ENCODE measurements at places on chromosomes 5 and 9. TPM values are rescaled to one million over a fixed set of nuclear protein-coding genes. Genes with fewer than 3 reads are reported as not detected.

APBA1 gene
- not detected for polyA plus RNA-seq

OR5C1 gene
- polyA plus RNA-seq, result not detected

NEURL1B gene
- 0.09 TPM for polyA plus RNA-seq

OR1L1 gene
- not detected for polyA plus RNA-seq

SPINK4 gene
- not detected for polyA plus RNA-seq

ROPN1L gene
- 5.8 TPM for polyA plus RNA-seq

DMRT3 gene
- polyA plus RNA-seq, result not detected

ARID3C gene
- polyA plus RNA-seq, result not detected

GLRA1 gene
- polyA plus RNA-seq, result not detected

FST gene
- polyA plus RNA-seq, result not detected

GRCh38 chr9:128689820-128690683, 1.0 kb downstream of the SET start:
- peaks cover 13% of the 10 kb centered on the region for H3K27me3 ChIP-seq
- peak overlapping the region; percentile 97 for H3K4me3 ChIP-seq
- DNase-seq, result peak; percentile 60
- H3K4me1 ChIP-seq, result peaks cover 48% of the 10 kb centered on the region

GRCh38 chr5:151469386-151469785, 22.0 kb downstream of the SLC36A1 start:
- no peaks in the 10 kb centered on the region for H3K4me1 ChIP-seq
- H3K4me3 ChIP-seq, result no peak overlapping the region
- H3K36me3 ChIP-seq, result peaks cover 28% of the 10 kb centered on the region
- no peak overlapping the region for H3K27ac ChIP-seq
- no peak for DNase-seq

GRCh38 chr5:151095341-151096000, 14.6 kb upstream of the TNIP1 start:
- peak overlapping the region; percentile 90 for H3K4me3 ChIP-seq
- H3K27ac ChIP-seq, result peak overlapping the region; percentile 85

GRCh38 chr9:131125038-131125287, 423 bp upstream of the NUP214 start:
- DNase-seq, result no peak
- H3K4me1 ChIP-seq, result peaks cover 28% of the 10 kb centered on the region
- H3K27ac ChIP-seq, result peak overlapping the region; percentile 99
- peak overlapping the region; percentile 99 for H3K4me3 ChIP-seq
- H3K36me3 ChIP-seq, result peaks cover 3% of the 10 kb centered on the region

GRCh38 chr5:160087199-160087598, 32.1 kb downstream of the PWWP2A start:
- no peaks in the 10 kb centered on the region for H3K27me3 ChIP-seq
- no peak overlapping the region for H3K27ac ChIP-seq
- H3K4me3 ChIP-seq, result no peak overlapping the region

DNA sequence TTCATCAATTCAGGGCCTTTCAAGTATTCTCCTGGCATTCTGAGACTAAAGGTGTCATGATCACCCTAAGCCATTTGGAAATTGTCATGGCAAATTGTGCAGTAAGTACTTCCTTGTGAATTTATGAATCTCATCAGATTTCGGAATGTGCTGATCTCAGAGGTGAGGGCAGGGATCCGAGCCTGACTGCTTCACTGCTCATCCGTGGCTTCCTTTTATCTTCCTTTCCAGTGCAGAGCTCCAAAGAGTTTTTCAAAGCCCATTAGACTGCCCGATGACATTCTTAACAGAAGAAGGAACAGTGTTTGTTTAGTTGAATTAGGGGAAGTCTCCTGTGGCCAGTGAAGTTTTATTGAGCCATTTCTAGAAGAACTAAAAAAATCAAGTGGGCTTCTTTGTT, 182.8 kb upstream of the GDNF start:
- no peaks in the 10 kb centered on the region for H3K4me1 ChIP-seq
- H3K36me3 ChIP-seq, result no peaks in the 10 kb centered on the region
- H3K27me3 ChIP-seq, result peaks cover 7% of the 10 kb centered on the region
- no peak overlapping the region for H3K27ac ChIP-seq
- no peak overlapping the region for H3K4me3 ChIP-seq
- no peak for DNase-seq

GRCh38 chr9:93223260-93224180, 39.6 kb downstream of the WNK2 start:
- DNase-seq, result no peak
- H3K4me1 ChIP-seq, result no peaks in the 10 kb centered on the region
- H3K27ac ChIP-seq, result no peak overlapping the region
- no peaks in the 10 kb centered on the region for H3K36me3 ChIP-seq
- no peak overlapping the region for H3K4me3 ChIP-seq
- H3K27me3 ChIP-seq, result peaks cover 10% of the 10 kb centered on the region

GRCh38 chr9:136903041-136903554, 16.8 kb downstream of the TRAF2 start:
- H3K27me3 ChIP-seq, result no peaks in the 10 kb centered on the region
- H3K27ac ChIP-seq, result peak overlapping the region; percentile 76
- no peak overlapping the region for H3K4me3 ChIP-seq

DNA sequence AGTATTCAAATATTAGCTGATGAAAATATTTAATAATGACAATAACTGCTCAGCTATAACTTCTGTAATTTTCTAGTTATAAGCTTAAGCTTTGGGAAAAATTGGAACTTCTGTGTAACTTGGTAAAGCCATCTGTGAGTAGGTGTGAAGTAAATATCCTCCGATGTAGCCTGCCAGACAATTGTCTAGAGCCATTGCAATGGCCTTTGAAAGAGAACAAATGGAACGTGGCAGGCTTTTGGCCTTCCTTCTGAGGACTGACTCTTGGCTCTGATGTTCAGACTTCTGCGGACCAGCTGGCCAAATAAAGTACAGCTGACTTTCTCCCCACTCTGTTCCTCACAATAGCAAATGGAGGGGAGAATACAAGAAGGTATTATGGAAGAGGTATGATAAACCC, 203.4 kb upstream of the NMUR2 start:
- H3K4me1 ChIP-seq, result no peaks in the 10 kb centered on the region
- no peaks in the 10 kb centered on the region for H3K36me3 ChIP-seq
- H3K27me3 ChIP-seq, result no peaks in the 10 kb centered on the region

DNA sequence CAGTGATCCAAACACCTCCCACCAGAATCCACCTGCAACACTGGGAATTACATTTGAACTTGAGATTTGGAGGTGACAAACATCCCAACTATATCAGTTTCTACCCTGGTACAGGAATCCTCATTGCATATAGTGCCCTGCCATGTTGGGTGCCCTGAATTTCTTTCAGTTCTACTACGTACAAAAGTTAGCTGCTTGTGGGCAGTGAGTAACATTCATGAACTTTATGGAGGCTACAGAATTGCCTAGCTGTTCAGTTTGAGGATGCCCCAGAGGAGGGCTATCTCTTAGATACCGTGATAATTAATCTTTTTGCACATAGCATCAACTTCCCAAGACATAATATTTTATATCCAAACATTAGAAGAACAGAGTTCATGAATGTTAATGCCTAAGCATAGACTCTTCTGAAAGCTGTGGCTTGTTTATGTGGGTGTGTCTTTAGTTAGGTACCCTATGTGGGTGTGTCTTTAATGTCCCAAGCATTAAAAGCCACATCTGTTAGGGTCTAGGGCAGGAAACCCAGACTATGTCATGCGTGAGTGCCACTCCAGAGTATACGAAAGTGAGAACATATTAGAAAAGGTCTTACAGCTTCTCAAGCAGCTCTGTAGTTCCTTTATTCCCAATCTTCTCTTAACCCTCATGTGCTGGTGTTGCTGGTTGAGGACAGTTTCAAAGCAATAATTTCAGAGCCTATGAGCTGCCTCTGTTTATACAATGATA, 47.0 kb upstream of the CHD1 start:
- H3K27me3 ChIP-seq, result peaks cover 4% of the 10 kb centered on the region
- DNase-seq, result no peak
- H3K27ac ChIP-seq, result no peak overlapping the region
- H3K4me3 ChIP-seq, result no peak overlapping the region

GRCh38 chr5:32392039-32392438, 52.5 kb downstream of the ZFR start:
- H3K4me3 ChIP-seq, result no peak overlapping the region
- no peak overlapping the region for H3K27ac ChIP-seq
- DNase-seq, result no peak
- peaks cover 53% of the 10 kb centered on the region for H3K36me3 ChIP-seq
- H3K27me3 ChIP-seq, result no peaks in the 10 kb centered on the region
- H3K4me1 ChIP-seq, result no peaks in the 10 kb centered on the region

DNA sequence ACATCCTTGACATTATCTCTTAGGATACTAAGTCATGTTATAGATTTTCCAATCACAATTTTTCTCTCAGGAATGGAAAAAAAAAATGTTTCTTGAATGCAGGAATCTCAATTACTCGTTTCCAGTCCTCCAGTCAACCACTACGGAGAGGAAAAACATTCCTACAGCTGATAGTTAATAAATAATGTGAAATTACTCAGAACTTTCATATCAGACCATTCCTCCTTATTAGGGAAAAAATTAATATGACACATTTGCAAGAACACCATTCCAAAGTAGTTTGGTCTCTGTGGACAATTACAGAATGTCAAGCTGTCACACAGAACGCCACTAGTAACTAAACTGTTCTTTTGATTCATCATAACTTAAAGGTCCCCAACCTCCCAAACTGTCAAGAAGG, 31.5 kb downstream of the MED27 start:
- H3K36me3 ChIP-seq, result peaks cover 5% of the 10 kb centered on the region
- H3K27me3 ChIP-seq, result no peaks in the 10 kb centered on the region
- H3K27ac ChIP-seq, result no peak overlapping the region
- H3K4me3 ChIP-seq, result no peak overlapping the region

- H3K27me3 ChIP-seq, result peaks cover 2% of the 10 kb centered on the region
- H3K36me3 ChIP-seq, result no peaks in the 10 kb centered on the region
- H3K4me1 ChIP-seq, result peaks cover 18% of the 10 kb centered on the region
- H3K27ac ChIP-seq, result no peak overlapping the region
- DNase-seq, result no peak
Measured at GRCh38 chr9:72583370-72583769, 62.0 kb downstream of the TMC1 start.

DNA sequence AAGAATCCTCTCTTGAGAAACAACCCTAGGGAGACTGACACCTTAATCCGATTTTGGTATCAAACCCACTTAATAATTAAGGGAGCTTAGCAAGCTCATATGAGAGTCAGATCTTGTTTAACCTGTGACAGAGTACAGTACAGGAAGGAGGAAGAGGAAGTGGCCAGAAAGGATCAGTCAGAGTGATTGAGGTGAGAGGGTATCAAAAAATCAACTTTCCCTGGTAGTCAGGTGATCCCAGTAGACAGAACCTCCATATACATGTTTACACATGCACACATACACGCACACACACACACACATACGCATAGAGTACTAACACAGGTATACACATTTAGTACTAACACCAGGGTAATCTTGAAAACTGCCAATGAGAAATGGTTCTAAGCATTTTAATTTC, 56.8 kb downstream of the GLIS3 start:
- no peak for DNase-seq
- no peak overlapping the region for H3K4me3 ChIP-seq
- no peaks in the 10 kb centered on the region for H3K36me3 ChIP-seq

DNA sequence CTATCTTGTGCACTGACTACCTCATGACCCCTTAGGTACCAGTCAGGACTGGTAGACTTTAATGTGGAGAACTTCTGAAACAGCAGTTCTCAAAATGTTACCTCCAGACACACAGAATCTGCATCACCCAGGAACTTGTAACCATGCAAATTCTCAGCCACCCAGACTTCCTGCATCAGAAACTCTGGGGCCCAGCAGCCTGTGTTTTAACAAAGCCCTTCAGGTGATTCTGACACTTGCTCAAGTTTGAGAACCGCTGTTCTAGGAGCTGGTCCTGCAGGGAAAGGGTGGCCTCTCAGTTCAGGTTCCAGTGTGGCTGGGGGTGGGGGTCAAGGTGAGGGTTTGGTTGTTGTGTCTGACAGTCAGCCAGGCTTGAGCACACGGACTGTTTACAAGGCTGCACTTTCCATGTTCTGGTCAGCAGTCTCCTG, 28.4 kb downstream of the ZFP62 start:
- peaks cover 12% of the 10 kb centered on the region for H3K36me3 ChIP-seq
- H3K27me3 ChIP-seq, result peaks cover 5% of the 10 kb centered on the region
- H3K27ac ChIP-seq, result peak overlapping the region; percentile 98
- H3K4me1 ChIP-seq, result peaks cover 48% of the 10 kb centered on the region
- DNase-seq, result no peak

- H3K4me1 ChIP-seq, result no peaks in the 10 kb centered on the region
- H3K27me3 ChIP-seq, result peaks cover 3% of the 10 kb centered on the region
- no peak for DNase-seq
- H3K4me3 ChIP-seq, result no peak overlapping the region
- H3K27ac ChIP-seq, result no peak overlapping the region
- no peaks in the 10 kb centered on the region for H3K36me3 ChIP-seq
Measured at GRCh38 chr5:1735320-1735970, 64.2 kb downstream of the MRPL36 start.

DNA sequence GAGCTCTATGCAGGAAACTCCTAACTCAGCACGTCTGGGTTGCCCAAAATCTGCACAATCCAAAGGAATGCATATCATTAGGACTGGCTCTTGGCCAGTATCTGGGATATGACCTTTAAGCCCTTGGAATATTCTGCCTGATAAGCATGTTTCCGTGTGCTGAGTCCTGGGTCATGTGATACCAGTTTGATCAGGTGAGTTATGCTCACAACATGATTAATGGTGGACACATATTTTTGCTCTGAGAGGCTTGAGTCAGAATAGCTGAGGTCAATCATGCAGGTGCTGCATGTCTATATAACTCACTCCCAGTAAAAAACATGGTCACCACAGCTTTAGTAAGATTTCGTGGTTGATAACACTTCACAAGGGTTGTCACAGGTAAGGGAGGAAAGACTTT, 408.8 kb downstream of the YTHDC2 start:
- no peak overlapping the region for H3K4me3 ChIP-seq
- H3K4me1 ChIP-seq, result no peaks in the 10 kb centered on the region
- DNase-seq, result no peak
- H3K36me3 ChIP-seq, result no peaks in the 10 kb centered on the region
- no peaks in the 10 kb centered on the region for H3K27me3 ChIP-seq

GRCh38 chr9:135664801-135665794, 2.0 kb downstream of the LCN9 start:
- no peaks in the 10 kb centered on the region for H3K4me1 ChIP-seq
- no peak for DNase-seq
- no peaks in the 10 kb centered on the region for H3K27me3 ChIP-seq

DNA sequence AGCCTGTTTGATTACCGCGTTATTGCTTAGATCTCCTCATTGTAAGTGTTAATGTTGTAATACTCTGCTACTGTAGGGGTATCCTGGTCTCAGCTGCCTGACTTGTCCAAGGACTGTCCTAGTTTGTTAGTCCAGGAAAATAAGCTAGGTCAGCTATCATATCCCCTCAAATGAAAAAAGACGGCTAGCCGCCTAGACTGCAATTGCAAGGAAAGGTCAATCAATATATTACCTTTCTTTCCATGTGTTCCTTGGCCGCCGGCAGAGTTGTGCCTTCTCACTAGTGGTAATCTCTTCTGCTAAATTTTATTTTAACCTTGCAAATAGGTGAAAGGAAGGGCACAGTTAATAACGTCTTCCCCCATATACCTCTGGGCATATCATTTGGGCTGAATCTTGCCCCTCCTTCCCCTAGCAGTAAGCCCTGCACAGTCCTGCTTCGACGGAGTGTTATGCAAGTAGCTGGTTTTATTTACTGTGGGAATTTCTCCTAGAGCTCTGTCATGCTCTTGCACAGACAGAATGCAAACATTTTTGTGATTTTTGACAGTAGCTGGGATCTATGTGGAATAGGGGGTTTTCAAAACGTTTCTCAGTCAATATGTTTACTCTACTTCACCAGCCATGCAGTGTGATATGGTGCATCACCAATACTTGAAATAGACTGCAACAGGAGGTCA, 288.5 kb downstream of the MAST4 start:
- H3K27ac ChIP-seq, result no peak overlapping the region
- H3K4me3 ChIP-seq, result no peak overlapping the region
- H3K4me1 ChIP-seq, result no peaks in the 10 kb centered on the region
- peaks cover 2% of the 10 kb centered on the region for H3K27me3 ChIP-seq
- no peaks in the 10 kb centered on the region for H3K36me3 ChIP-seq
- DNase-seq, result no peak

All from immature natural killer cell (primary cell).